ENCODE measurements at places on chromosomes 5 and 9.
A peak's percentile ranks its signal among the peaks of the same experiment; 100 is the strongest.

DNA sequence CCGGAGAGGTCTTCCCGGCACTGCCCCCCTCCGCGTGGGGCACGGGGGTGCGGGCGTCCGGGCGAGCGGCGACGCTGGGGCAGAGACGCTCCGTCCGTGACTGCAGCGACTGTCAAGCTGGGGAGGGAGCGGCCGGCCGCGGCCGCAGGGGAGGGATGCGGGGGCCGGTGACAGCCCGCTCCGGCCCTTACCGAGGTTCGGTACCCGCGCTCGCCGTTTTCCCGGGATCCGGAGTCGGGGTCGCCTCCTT is 400 bp downstream of the KDM4C start:
- no peak for DNase-seq

GRCh38 chr9:130785053-130785452 is 50.0 kb upstream of the ABL1 start:
- DNase-seq: no peak

- no peak for DNase-seq
Measured at GRCh38 chr9:97706246-97706645, 9.1 kb upstream of the XPA start.

- no peak for DNase-seq
Measured at GRCh38 chr5:96909435-96909834, 26.4 kb upstream of the LNPEP start.

- DNase-seq: no peak
Measured at GRCh38 chr9:99868845-99869244, 37.6 kb upstream of the STX17 start.

GRCh38 chr5:151637676-151638075 is 46.5 kb upstream of the FAT2 start:
- DNase-seq: no peak

DNA sequence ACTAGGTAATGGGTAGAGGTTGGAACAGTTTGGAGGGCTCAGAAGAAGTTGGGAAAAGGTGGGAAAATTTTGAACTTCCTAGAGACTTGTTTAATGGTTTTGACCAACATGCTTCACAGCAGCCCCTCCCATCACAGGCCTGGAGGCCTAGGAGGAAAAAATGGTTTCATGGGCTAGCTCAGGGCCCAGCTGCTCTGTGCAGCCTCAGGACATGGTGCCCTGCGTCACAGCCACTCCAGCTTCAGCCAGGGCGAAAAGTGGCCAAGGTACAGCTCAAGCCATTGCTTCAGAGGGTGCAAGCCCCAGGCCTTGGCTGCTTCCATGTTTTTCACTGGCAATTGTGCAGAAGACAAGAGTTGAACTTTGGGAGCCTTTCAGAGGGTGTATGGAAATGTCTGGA is 453.7 kb downstream of the LRRC70 start:
- no peak for DNase-seq

DNA sequence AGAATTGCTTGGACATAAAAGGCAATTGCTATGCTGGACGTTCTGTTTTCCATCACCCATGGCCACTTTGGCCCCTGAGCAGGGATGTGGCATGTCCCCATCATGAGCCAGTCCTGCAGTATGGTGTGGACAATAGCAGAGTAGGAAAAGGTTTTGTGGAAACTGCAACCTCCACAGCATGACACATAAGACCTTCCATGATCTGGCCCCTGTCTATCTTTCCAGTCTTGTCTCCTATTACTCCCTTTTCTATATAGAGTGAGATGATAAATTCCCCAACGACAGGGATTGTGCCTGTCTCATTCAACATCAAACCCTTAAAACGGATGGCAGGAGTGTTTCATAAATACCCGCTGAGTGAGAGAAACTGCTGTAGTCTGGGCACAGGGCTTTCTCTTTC is 174.7 kb upstream of the PTCH1 start:
- DNase-seq: no peak

GRCh38 chr9:130630071-130630450 is 34.3 kb upstream of the PRDM12 start:
- no peak for DNase-seq

GRCh38 chr5:179963375-179963774 is 55.7 kb upstream of the TBC1D9B start:
- DNase-seq: no peak

DNA sequence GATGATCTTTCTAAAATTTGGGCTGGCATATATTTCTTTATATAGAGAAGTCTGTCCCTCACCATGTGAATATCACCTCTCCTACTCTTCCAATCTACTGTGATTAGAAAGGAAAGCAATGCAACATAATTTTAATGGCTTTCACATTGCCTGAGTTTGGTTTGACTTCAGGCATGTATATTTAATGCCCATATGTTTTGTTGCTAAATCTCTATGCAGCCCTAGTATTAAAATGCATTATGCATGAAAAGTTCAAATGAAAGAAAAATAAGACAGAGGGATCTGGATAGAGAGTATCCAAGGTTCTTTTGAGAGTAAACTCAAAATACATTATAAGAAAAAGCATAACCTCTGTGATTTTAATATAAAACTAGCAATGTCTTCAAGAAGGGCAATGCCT is 518.3 kb downstream of the PRR16 start:
- DNase-seq: no peak

GRCh38 chr5:135615171-135615570 is 36.4 kb upstream of the CXCL14 start:
- DNase-seq: no peak

DNA sequence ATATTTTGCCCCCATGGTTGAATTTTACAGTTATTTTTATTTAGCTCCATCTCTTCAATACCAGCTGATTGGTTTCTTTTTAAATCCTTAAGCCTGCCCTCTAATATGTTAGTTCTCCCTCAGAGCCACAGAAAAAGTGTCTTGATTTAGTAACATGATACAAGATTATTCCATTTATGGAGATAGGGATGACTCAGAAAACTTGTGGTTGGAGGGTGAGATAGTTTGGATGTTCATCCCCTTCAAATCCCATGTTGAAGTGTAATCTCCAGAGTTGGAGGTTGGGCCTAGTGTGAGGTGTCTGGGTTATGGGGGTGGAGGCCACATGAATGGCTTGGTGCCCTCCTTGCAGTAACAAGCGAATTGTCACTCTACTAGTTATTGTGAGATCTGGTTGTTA is 115.7 kb downstream of the FBXO38 start:
- no peak for DNase-seq

DNA sequence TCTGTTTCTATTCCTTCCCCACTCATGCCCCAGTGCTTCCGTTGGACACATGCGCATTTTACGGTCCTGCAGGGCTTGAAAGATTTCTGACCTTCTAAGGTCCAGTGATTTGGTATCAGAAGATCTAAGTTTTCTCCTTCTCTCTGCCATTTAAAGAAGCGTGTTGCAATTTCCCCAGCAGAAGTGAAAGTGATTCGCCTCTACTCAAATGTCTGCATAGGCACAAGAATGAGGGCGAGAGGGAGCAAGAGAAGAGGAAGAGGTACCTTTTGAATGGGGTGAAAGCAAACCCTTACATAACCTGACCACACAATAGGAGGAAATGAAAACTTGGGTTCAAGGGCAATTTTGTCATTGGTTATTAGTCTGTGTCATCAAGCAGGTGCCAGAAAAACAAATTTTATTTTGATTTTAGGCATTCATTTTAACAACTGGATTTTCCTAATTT is 31.7 kb upstream of the NR3C1 start:
- DNase-seq: peak; percentile 48

DNA sequence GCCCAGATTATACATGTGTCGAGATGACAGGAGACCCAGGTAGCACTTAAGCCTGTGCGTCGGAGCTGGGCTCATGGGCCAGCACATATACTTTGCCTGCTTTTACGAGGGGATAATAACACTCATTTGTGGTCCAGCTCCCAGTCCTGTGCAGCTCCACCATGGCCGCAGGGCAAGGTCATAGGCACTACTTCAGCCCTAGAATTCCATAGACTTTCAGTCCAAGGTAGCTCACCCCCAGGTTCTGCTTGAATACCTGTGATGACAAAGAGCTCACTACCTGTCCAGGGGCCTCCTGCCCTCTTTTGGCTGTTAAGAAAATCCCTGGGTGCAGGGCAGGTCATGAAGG is 1.7 kb downstream of the CORO2A start:
- DNase-seq: no peak

DNA sequence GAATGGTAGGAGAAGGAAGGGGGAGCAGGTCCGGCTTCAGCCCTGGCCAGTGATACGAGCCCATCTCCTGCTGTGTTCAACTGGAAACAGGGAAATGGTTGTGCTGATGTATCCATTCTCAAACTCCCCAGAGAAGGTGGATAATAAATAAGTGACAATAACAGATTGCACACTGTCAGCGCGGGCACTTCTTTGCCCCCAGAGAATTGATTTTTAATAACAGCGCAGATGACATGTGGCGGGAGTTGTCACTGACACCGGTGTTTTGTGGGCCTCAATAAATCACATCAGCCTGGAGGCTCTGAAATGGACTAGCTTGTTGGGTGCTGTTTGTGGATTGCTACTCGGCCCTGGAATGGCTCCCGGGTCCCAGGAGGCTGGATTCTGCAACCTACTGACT is 141.4 kb upstream of the PANK3 start:
- no peak for DNase-seq

- no peak for DNase-seq
Measured at GRCh38 chr5:173845321-173845720, 42.8 kb upstream of the CPEB4 start.

GRCh38 chr5:148653291-148653835 is 964 bp downstream of the HTR4 start:
- no peak for DNase-seq

- DNase-seq: no peak
Measured at GRCh38 chr5:112024769-112025168, 267.8 kb upstream of the NREP start.

Data from memory B cell (primary cell).